ENCODE measurements at places on chromosomes 2 and 18.
A peak's percentile ranks its signal among the peaks of the same experiment; 100 is the strongest.

GRCh38 chr2:161136696-161137324 is 23.4 kb upstream of the TANK start:
- DNase-seq = no peak

- DNase-seq = no peak
Observed at GRCh38 chr2:120932881-120933280, 197.2 kb downstream of the GLI2 start.

DNA sequence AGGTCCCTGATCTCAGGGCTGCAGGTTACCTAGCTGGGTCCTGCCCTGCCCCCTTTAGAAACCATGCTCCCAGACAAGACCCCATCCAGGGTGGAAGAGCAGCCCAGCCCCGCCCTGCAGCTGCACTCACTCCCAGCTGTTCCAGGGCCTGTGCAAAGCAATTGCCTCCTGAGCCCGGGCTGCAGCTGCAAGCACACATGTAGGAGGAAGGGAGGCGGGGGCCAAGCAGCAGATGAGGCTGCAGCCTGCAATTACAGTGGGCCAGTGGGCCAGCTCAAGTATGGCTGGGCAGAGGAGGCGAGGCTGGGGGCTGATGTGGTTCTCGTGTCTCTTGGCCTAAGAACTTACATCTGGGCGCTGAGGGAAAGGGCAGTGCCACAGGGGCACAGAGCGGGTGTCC is 65.4 kb upstream of the TUBA3E start:
- DNase-seq = no peak

- no peak for DNase-seq
Observed at GRCh38 chr2:159034713-159035112, 66.3 kb downstream of the TANC1 start.

- DNase-seq = no peak
Observed at GRCh38 chr2:28276807-28277206, 115.9 kb upstream of the FOSL2 start.

- no peak for DNase-seq
Observed at GRCh38 chr2:134143568-134143967, 110.3 kb upstream of the MGAT5 start.

DNA sequence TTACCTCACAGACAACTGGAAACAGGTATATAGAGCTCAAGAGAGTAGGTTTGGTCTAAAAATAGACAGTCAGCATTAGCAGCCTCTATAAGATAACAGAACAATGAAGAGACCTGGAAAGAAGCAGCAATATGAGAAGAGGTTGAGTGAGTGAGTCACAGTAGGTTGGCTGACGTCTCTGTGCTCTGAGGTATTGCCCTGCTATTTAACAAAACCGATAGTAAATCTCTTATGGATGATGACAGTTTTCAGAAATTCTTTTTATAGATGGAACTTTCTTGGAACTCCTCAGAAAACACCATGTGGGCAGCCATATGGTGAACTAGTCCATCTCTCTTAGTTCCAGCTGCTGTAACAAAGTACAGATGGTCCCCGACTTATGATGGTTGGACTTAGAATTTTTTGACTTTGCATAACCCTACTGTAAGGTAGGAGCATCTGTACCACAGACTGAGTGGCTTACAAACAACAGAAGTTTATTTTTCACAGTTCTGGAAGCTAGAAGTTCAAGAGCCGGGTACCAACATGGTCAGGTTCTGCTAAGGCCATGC is 123.5 kb downstream of the MBD2 start:
- DNase-seq = no peak

DNA sequence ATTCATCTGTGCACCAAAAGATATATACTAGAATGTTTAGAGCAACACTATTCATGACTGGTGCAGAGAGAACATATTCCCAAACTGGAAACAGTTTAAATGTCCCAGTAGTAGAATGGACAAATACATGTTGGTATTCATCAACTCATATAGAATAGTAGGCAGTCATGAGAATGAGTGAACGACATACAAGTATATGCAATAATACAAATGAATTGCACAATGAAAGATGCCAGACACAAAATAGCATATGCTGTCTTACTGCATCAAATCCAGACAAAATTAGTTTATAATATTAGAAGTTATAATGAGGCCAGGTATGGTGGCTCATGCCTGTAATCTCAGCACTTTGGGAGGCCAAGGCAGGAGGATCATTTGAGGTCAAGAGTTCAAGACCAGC is 8.3 kb upstream of the PRKAG3 start:
- no peak for DNase-seq

GRCh38 chr2:211982162-211982561 is 556.4 kb downstream of the ERBB4 start:
- no peak for DNase-seq

- DNase-seq = no peak
Observed at GRCh38 chr2:110865188-110865587, 132.8 kb downstream of the ACOXL start.

- DNase-seq = peak; percentile 57
Observed at GRCh38 chr18:57353940-57354461, 1.6 kb downstream of the ST8SIA3 start.

DNA sequence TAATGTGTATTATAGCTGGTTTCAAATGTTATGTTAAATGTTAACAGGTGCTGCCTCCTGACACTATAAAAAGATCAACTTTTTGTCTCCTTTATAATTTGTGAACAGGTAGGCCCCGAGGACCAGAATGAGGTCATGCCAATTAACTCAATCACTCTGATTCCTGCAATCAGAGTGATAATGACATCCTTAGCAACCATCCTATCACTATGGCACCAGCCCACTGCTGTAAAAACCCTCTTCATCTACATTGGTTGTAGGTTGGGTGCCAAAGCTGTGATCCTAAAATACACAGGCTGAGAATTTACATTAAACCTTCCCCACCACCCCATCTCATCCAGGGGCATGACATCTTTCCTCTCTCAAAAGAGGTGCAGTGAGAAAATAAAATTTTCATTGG is 103.5 kb downstream of the CPO start:
- no peak for DNase-seq
